Hindlimb muscle (tissue), 1 donor: ENCODE measurements at places on chromosomes 3 and 15.

GRCh38 chr3:117700573-117701360 is 991.2 kb downstream of the TUSC7 start:
- no peak for DNase-seq

DNA sequence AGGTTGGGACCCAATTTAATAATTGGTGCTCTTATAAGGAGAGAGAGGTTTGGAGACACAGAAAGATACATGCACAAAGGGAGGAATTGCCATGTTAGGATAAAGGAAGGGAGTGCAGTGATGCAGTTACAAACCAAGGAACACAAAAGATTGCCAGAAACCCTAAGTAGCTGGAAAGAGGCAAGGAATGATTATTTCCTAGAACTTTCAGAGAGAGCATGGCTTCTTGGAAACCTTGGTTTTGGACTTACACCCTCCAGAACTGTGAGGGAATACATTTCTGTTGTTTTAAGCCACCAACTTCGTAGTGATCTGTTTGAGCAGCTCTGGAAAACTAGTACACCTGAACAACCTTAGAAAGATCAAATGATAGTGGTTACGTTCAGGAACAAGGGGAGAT is 25.0 kb upstream of the MB21D2 start:
- DNase-seq, result no peak

- DNase-seq, result peak; percentile 11
Measured at GRCh38 chr15:60479361-60480110, 594 bp upstream of the ICE2 start.

GRCh38 chr3:186414735-186415419 is 52.8 kb upstream of the DGKG start:
- no peak for DNase-seq

DNA sequence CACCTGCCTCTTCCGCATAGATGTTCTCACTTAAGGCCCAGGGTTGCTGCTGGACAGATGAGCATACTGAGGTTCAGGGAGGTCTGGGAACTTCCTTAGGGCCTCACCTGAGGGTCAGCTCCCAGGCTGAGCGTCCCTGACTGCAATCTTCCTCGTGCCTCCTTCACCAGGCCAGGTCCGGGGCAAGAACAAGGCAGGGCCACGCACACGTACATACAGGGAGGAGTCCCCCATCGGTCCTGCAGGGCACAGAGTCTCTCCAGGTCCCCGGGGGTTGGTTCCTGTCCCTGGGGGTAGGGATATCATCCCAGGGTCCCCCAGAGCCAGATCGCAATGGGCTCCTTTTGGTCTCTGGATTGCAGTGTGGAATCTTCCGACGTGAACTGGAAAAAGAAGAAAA is 130.1 kb downstream of the LRRK1 start:
- no peak for DNase-seq

DNA sequence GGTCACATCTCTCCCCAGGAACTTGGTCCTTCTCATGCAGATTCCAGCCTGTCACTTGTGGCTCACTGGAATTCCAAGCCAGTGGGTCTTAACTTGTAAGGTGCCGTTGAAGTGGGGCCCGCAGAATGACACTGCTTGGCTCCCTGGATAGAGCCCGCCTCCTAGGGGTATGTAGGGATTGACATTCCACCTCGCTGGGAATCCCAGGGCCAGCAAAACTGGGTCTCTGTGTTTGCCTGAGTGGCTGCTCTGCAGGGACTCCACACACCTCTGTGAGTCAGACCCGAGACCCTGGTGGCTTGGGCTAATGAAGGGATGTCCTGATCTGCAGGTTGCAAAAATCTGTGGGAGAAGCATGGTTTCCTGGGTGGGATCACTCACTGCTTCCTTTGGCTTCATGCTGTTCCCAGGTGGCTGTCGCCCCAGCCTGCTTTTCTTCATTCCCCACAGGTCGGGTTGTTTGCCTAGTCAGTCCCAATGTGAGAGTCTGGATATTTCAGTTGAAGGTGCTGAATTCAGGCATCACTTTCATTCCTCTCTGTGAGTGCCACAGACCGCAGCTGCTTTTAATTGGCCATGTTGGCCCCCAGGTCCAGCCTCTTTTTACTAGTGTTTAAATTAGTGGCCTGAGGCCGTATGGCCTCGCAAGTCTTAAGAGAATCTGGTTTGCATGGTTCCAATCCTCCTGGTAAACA is 156.0 kb upstream of the TRIM42 start:
- DNase-seq, result no peak

DNA sequence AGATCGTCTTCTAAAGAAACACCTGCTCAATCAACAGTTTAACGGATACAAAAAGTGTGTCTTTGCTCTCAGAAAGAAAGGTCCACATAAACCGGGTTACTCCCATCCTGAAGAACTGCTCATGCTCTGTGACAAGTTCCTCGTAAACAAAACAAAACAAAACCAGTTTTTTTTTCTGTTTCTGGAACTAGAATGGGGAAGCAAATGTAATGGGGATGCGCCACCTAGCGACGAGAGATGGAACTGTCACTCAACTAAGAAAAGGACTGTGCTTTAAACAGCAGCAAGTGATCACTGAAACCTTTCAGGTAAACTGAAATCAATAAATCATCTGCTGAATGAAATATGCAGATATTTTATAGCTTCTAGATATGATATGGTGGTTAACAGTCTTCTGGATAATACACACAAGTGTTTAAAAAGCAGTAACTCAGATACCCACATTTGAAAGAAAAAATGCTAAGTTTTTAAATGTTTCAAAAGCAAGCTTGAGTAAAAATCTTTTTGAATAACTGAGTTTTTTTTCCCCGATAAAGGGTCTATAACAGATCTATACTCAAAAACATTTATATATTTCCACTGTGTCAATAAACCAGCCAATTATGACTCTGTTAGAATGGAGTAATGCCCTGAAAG is 10.9 kb downstream of the TM2D3 start:
- peak; percentile 76 for DNase-seq

GRCh38 chr3:94360987-94361386 is 298.1 kb downstream of the NSUN3 start:
- peak; percentile 64 for DNase-seq

DNA sequence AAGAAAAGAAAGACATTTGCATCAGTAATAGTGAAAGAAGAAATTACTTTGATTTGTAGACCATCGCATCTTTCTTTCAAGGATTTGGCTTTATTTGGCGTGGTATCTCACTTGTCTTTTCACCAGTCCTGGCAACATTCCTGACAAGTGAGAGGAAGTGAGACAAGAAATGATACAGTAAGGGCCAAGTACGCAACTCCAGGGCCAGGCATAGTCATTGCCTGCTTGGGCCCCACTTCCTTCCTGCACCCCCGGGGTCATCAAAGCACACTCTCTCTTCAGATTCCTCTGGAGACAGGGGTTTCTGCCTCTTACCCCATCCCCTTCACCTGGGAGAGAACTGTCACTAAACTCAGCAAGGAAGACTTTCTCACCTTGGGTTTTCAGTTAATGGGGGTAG is 55.1 kb downstream of the CD47 start:
- DNase-seq, result no peak

GRCh38 chr3:155495387-155495786 is 201.9 kb upstream of the STRIT1 start:
- no peak for DNase-seq

DNA sequence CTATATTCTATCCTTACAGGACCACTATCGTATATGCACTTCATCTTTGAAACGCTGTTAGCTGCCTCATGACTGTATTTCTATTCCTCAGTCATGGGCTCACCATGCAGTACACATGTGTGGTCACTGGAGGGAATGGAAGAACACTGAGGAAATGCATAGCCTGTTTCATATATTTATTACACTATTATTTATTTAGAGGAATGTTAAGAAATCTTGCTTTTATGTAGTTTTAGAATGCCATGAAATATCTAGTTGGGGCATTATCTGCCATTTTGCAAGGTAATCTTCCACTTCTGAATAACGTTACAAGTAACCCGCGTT is 155.7 kb downstream of the IGF1R start:
- DNase-seq, result no peak

DNA sequence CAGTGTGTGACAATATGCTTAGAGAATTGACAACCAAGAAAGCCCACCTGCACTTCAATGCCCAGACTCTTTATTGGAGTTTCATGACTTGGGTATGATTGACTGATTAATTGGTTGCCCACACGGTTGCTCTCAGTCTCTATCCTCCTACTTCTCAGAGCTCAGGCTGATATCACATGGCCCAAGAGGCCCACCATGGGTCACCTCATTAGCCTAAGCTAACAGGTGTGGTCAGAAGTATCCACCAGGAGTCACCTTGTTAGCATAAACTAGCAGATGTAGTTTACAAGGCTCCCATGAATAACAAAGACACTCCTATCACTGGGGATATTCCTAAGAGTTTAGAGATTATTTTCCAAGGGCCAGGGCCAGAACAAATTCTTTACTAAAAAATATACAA is 120.2 kb upstream of the MBNL1 start:
- DNase-seq, result no peak

- no peak for DNase-seq
Measured at GRCh38 chr3:98531622-98532274, at the start of gene GPR15. Gene GPR15, plus strand, starts transcription at chr3:98531978. Its CDS starts 56 bp downstream, at chr3:98532034.
